Bronchial epithelial cell (primary cell): ENCODE measurements at places on chromosomes 5 and 9. TPM values are rescaled to one million over a fixed set of nuclear protein-coding genes. Genes with fewer than 3 reads are reported as not detected.

QSOX2 gene
- 10.6 and 12.1 TPM in 2 replicates for total RNA-seq

RNF44 gene
- total RNA-seq = 2.1 and 3.6 TPM in 2 replicates

AK8 gene
- 0.26 TPM in 1 of 2 replicates, not detected in the other for total RNA-seq

SPACA9 gene
- 0.79 and 2.3 TPM in 2 replicates for total RNA-seq

CBY3 gene
- total RNA-seq = not detected in 2 replicates

FOXI1 gene
- not detected in 2 replicates for total RNA-seq

FAM221B gene
- not detected in 2 replicates for total RNA-seq

SLC25A2 gene
- total RNA-seq = 0.13 TPM in 1 of 2 replicates, not detected in the other

FLT4 gene
- under 0.01 TPM in 1 of 2 replicates, not detected in the other for total RNA-seq

ANKRD33B gene
- under 0.01 and 0.13 TPM in 2 replicates for total RNA-seq

GRIN1 gene
- 0.26 and 0.53 TPM in 2 replicates for total RNA-seq

SERF1A gene
- 0.53 and 1.2 TPM in 2 replicates for total RNA-seq

MORN5 gene
- total RNA-seq = not detected in 2 replicates

ZBTB6 gene
- total RNA-seq = 14.3 and 15.3 TPM in 2 replicates

HEMGN gene
- not detected in 2 replicates for total RNA-seq

SLC36A2 gene
- not detected in 2 replicates for total RNA-seq

SPATA31E1 gene
- total RNA-seq = not detected in 2 replicates

C9orf152 gene
- total RNA-seq = under 0.01 TPM in 2 replicates

CEP72 gene
- total RNA-seq = 4.2 and 6.8 TPM in 2 replicates

C7 gene
- total RNA-seq = under 0.01 TPM in 1 of 2 replicates, not detected in the other

FOXD4L6 gene
- total RNA-seq = 0.13 TPM in 1 of 2 replicates, not detected in the other

HOMER1 gene
- 20.5 and 40.3 TPM in 2 replicates for total RNA-seq

IFNE gene
- total RNA-seq = 4.0 and 12.4 TPM in 2 replicates

PKD2L2 gene
- total RNA-seq = not detected in 2 replicates

PRR16 gene
- total RNA-seq = 0.53 TPM in 1 of 2 replicates, not detected in the other

FIBCD1 gene
- 0.26 and 0.51 TPM in 2 replicates for total RNA-seq
